ENCODE measurements at places on chromosomes 7 and 10. TPM values are rescaled to one million over a fixed set of nuclear protein-coding genes. Genes with fewer than 3 reads are reported as not detected.

DNA sequence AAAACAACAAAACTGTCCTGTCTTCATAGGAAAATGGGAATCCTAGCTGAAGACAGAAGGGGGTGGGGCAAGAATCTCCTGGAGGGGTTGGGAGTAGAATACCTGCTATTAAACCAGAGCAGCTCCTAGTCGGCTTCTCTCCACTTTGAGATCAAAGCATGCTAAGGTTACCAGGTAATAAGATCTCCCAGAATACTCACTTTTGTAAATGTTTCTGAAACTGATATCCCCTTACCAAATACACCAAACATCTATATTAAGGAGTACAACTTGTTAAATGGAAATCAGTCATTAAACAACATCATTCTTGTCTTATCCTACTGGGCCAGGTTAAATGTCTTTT lies 29.5 kb upstream of the DAGLB start:
- no peak for DNase-seq

The FOXP2 gene
- total RNA-seq: not detected

- no peak for DNase-seq
These were observed 11.1 kb downstream of the PKD1L1 start for GRCh38 chr7:47937065-47937687.

DNA sequence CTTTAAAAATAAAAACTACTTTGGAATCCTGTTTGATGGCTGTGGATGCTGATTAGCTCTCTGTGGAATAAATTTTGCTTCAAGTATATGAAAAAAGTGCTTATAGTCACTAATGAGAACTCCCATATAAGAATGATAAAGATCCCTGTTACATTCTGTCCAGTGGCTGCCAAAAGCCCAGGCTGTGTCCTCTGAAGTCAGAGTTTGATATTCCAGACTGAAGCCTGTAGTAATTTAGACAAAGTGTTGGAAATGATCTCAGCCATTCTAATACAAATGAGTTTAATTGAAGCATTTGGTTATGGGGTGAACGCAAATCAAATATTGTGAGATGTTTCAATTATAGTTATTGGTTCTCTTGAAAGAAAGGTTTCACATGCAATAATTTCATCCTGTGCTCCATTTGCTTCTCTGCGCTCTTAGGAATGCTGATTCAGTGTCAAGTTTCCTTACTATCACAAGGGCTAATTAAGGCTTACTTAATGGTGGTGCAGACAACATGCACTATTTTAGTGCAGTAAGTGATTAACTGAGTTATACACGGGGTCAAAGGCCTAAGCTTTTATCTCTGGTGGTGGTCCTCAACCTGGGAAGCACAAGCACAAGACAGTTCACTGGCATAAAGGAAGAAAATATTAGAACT lies 867.6 kb downstream of the SORCS1 start:
- DNase-seq: no peak

DNA sequence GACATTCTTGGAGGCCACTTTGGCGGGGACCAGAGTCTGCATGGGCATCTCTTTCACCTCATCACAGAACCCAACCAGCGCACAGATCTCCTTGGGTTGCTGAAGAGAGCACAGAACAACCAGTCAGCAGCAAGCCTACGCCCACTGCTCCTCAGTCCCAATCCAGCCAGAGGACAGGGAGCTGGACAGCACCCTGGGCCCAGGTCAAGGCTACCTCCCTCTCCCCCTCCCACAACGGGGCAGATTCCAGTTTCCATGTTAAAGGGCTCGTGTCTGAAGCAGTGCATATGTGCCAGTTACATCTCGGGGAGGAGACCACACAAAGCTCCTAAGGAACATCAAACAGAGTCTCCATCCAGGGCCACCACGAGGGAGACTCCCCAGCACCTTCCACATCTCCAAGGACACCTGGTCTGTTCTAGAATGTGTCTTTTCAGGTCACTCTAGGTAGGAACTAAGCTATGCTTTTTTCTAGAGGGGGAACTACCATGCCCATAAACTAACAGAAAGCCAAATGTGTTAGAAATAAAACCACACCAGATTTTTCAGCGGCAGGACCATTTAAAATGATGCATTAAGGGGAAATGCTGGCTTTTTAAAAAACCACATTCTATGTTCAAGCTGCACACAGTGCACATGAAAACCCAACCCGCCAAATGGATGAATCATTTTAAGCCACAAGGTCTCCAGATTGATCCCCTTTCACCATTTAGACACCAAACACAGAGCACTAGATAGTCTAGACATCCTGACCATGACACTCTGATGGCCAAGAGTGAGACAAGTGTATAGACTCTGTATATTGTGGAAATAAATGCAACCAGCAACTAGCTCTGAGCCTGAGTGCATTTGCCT lies 28.9 kb downstream of the PSAP start:
- DNase-seq: peak; percentile 59

The GIGYF1 gene
- 43.0 TPM for total RNA-seq

GRCh38 chr10:96764425-96765060 lies 44.2 kb upstream of the PIK3AP1 start:
- DNase-seq: no peak

The IFIT1B gene
- not detected for total RNA-seq

The SPDYE2 gene
- 0.31 TPM for total RNA-seq

DNA sequence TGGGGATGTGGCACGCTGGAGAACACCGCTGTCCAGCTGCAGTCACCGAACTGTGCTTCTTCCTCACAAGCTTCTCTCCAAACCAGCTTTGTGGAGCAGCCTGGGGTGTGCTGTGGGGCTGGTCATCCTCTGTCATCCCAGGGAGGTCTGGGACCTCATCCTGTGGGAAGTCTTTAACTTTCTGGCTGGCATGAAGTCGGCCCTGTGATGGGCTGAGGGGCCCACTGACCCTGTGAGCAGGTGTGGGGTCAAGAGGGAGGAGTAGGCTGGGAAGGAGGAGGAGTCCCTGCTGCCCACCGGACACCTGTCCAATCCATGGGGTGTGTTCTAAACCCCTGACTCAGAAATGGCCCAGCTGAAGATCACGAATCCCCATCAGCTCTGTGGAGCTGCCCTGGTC lies 136.2 kb upstream of the SHH start:
- no peak for DNase-seq

DNA sequence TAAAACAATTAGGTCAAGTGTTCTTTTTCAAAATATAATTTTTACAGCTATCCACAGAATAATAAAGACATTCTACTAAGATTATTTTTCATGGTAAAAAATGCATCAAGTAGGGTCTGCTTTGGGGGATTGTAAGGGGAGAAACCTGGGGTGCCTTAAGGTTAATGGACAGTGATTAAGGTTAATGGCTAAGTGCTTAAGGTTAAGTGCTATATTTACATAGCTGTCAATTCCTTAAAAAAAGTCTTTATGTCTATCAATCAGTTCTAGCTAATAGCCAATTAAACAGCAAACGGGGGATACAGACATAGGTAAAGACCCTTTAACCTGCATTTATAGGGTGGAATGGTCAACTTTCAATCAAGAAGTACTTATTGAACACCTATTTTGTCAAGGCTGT lies 284.5 kb upstream of the SEMA3A start:
- no peak for DNase-seq

DNA sequence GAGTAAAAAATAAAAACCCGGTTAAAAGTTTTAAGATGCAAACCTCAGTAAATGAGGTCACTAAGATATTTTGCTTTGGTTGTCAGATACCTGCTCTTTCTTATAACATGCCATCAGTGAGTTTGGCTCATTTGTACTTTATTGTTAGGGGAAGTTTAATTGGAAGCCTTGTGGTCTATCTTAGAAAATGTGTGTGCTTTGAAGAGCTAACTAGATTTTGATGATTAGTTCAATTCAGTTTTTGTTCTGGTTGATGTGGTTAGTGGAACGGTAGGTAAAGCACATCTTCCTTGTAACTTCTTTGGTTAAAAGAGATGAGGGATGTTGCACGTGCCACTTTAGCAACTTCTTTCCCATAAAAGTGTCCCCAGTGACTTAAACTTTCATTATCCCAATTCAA lies 353.4 kb upstream of the GALNT17 start:
- DNase-seq: no peak

GRCh38 chr10:101940916-101941315 lies 97.3 kb upstream of the KCNIP2 start:
- no peak for DNase-seq

The SH2D4B gene
- total RNA-seq: 0.13 TPM

DNA sequence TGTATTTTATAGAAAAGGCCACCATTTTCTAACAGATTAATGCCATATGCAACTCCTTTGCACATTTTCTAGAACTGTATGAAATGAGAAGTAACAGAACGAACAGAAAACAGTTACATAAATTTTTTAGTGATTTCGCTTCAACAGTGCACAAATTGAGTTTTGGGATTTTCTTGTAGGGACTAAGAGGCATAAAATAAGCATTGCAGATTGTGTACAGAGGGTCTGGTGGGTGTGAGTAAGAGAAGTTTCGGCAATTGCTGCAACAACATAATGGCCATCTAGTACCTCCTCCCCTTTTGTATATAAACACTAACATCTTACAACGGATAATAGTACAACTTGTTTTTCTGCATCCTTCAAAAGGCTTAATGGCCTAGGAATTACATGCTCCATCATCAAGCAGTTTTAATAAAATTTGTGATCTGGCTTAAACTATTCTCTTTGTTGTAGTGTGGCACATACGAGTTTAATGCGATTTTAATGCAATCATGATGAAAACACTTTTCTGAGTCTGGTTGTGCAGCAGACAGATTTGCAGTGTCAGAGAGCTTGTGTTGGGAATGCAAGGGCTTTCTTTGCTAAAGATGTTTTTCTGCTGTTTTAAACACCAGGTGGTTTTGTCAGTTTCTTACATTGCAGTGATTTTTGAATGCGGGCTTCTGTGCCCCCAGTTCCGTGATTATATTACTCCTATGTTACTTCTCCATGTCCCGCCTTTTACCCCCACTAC lies 2.9 kb downstream of the GLCCI1 start:
- no peak for DNase-seq

DNA sequence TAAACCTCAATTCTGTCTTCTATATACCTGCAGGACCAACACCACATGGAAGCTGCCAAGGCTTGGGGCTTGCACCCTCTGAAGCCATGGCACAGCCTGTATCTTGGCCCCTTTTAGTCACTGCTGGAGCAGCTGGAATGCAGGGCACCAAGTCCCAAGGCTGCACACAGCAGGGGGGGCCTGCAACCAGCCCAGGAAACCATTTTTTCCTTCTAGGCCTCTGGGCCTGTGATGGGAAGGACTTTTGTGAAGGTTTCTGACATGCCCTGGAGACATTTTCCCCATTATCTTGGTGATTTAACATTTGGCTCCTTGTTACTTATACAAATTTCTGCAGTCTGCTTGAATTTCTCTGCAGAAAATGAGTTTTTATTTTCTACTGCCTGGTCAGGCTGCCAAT lies 123.2 kb upstream of the PCGF5 start:
- no peak for DNase-seq

DNA sequence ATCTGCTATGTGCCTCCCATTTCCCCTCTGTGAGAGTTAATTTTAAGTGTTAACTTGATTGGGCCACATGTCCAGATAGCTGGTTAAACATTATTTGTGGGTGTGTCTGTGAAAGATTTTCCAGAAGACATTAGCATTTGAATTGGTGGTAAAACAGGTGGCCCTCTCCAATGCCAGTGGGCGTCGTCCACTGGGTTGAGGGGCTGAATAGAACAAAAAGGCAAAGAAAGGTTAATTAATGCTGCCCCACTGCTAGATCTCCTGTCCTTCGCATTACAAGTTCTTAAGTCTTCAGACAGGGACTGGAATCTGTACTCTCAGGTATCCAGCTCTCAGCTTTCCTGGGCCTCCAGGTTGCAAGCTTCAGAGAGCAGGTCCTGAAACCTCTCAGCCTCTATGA lies 1160.9 kb upstream of the LRRN3 start:
- DNase-seq: no peak

- DNase-seq: no peak
These were observed 871.1 kb downstream of the LRMDA start for GRCh38 chr10:76302481-76302880.

DNA sequence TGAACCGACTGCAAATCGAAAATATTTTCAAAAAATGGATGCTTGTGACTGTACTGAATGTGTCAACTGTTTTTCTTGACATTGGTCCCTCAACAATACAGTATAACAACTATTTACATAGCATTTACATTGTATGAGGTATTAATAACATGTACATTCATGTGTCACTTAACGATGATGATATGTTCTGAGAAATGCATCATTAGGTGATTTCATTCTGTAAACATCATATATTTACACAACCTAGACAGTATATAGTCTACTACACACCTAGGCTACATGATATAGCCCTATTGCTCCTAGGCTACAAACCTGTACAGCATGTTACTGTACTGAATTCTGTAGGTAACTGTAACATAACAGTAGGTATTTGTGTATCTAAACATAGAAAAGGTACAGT lies 39.7 kb downstream of the SIRT1 start:
- no peak for DNase-seq

- DNase-seq: no peak
These were observed 379.1 kb downstream of the INHBA start for GRCh38 chr7:41323806-41324205.

DNA sequence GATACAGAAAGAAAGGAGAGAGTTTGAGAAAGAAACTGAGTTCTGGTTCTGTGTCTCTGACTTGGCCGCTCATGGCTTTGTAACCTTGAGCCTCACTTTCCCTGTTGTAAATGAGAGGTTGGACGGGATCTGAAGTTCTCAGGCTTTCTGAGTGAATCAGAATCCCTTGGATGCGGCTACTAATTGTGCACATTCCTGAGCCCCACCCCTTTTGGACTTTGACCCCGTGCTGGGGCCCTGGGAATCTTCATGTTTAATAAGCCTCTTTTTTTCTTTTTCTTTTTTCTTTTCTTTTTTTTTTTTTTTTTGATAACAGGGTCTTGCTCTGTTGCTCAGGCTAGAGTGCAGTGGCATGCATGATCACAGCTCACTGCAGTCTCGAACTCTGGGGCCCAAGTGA lies 26.9 kb downstream of the SLC25A28 start:
- no peak for DNase-seq

The FBXL15 gene
- total RNA-seq: 13.8 TPM

DNA sequence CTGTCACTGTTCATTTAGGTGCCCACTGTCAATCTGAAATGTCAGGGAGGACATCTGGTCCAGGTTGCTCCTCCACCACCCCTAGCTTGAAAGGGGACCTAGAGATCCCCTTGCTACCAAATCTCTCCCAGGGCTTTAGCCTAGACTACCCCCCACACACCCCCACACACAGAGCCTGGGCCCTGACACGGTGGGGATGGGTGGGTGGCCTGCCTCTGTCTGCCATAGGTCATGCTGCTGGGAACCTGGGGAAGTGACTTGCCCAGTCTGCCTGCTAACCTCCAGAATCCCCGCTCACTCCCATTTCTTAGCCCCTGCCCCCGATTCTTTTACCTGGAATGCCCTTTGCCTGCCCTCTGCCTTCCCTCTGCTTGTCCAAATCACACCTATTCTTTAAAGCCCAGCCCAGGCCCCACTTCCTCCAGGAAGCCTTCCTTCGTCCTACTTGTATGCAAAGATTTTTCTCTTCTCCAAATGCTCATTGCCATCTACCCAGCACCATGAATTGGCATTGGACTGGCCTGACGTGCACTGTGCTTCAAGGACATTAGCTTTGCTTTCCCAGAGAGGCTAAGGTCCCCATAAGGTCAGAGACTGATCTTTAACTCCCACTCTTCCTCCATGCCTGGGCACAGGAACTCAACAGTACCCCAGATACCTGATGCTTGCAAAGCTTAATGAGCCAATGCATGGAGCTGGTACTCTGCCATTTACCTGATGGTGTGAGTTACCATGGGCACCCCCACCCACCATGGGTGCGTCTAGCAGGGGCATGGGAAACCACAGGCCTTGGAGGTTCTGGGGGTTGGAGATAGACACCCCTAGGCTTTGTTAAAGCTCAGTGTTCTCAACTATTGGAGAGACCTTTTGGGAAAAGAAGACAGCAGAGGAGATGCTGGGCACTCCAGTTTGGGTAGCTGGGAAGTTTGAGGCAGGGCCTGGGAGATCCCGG lies 2.0 kb upstream of the SMARCD3 start:
- no peak for DNase-seq

GRCh38 chr7:298743-299142 lies 8.8 kb downstream of the FOXL3 start:
- DNase-seq: no peak
